ENCODE measurements at places on chromosomes 2 and 18.
A peak's percentile ranks its signal among the peaks of the same experiment; 100 is the strongest.

- DNase-seq = no peak
Measured at GRCh38 chr2:28544405-28544921, 48.6 kb downstream of the PLB1 start.

- DNase-seq = no peak
Measured at GRCh38 chr2:5472673-5473072, 219.5 kb upstream of the SOX11 start.

GRCh38 chr2:70784320-70784719 is 6.1 kb downstream of the FIGLA start:
- peak; percentile 16 for DNase-seq

DNA sequence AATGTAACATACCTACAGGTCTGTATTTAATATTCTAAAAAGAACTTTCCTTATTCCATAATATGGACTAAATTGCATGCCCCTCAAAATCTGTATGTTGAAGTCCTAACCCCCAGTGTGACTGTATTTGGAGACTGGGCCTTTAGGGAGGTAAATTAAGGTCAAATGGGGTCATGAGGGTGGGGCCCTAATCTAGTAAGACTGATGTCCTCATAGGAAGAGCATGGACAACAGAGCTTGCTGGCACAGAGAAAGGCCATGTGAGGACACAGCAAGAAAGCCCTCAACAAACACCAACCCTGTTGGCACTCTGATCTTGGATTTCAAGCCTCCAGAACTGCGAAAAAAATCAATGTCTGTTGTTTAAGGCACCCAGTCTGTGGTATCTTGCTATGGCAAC is 18.6 kb downstream of the SF3B1 start:
- no peak for DNase-seq

GRCh38 chr2:17892770-17893534 is 14.5 kb downstream of the KCNS3 start:
- peak; percentile 25 for DNase-seq

DNA sequence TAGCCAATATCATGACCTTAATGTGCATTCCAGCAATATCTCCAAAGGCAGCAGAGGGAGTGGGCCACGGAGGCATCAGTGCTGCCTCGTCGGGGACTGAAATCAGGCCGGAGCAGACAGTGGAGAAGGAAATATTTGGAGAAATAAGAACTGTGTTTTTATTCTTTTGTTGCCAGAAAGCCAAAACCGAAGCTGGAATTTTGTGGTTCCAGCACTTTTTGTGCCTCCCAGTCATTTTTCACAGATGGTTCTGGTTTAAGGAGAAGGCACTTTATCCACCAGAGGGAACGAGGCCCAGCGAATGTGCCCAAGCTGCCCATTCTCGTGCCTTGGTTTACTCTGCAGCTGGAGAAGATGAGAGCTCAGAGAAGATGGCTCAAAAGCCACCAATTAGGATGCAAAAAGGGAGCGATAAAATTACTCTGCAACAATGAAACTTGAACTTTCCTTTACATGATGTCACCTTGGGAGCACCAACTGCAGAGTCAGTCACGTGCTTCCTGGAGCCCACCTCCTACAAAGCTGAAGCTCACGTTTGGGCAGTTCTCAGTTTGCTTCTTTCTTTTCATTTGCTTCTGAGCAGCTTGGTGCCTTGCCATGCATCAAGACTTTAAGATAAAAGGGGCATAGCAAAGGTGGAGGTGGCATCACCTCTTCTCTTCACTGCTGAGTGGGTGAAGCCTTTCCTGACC is 288.7 kb downstream of the LPIN1 start:
- no peak for DNase-seq

DNA sequence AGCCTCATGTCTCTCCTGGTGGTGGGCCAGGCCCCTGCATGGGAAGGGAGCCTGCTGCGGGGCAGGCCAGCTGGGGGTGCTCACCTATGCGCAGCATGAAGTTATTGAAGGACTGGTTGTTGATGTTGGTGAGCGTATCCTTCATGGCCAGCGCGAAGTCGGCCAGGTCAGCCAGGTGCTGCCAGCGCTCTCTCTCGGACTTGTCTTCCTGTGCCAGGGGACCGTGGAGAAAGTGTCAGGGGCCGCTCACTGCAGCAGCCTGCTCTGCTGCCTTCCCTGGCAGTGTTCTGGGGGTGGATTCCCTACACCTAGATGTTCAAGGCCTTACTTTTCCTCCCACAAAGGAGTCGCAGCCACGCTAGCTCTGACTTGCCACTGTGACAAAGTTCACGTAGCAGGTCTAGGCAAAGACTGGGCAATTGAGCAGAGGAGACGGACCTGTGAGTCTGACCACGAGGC is 28.2 kb downstream of the CENPO start:
- no peak for DNase-seq

DNA sequence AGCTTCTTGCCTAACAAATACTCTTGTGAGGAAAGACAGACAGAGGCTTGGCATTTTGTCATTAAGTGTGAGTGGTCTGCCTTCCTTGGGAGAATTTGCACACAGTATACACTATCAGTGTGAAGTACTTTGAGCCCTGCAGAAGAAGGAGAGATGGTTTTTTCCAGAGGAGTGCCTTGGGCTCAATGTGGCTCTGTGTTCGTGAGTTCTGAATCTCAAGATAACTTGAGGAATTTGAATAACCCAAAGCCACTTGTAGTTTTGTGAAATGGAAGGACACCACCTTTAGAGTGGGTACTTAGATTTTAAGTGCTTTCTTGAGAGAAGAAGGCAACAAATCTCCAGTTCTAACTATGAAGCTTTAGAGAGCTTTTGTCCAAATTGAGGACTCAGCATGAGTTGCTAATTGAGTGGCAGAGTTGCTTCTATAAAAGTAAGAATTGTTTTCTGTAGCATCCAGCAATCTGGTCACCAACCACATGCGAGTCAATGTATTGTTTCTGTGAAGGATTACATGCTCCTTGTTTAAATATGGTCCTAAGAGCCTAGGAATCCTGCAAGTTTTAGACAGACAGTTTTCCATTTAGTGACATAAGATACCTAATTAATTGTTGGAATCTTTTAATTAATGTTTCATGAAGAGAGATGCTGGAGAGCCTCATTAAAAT is 68.3 kb downstream of the BABAM2 start:
- DNase-seq = no peak

- peak; percentile 36 for DNase-seq
Measured at GRCh38 chr18:27860701-27861107, 316.2 kb downstream of the CDH2 start.

DNA sequence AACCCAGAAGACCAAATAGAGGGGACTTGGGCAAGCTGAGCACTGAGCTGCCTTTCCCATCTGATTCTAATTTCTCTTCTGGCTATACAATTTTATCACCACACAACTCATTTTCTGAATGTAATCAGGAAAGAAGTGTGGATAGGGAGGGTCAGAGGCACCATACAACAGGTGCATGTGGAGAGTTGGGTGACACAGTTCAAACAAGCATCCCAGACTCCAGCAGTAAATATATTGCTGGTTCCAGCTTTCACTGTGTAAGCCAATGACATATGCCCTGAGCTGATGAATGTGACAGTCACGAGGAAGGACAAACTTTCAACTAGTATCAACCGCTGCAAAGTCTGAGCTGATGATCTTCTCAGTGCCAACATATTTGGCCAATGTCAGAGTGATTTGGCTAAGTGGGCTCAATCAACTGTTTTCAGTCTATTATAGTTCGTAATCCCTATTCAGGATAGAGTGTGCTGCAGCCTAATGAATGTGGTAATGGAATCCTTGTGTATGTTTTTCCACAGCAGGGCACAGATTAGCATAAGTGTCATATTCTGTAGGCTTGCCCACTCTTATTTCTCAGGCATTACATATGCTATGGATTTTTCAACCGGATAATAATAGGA is 109.9 kb upstream of the MEIS1 start:
- DNase-seq = no peak

DNA sequence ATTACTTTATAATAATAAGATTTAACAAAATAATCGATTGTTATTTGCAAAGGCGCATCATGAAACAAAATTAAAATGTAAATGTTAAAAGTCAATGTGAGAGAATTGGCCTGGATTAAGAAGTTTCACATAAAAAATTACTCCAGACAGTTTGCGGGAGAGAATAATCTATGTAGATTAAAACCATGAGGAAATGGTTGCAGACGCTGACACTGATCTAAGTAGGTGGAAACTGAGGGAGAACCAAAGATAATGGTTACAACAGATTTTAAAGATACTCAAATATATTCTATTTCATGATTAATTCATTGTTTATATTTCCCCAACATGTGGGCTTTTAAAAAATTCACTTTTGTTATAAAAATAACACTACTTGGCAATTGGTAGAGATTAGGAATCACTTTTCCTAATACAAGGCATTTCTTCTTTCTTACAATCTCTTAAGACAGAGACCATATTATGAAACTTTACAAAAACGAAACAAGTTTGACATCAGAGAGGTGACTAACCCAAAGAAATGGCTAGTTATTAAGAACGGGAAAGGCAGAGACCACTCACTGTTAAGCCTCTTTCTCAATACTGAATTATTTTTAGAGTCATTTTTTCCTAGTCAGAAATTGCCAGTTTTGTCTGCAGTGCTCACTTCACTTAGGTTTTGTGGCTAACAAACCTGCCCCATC is 1.6 kb downstream of the KANSL1L start:
- peak; percentile 77 for DNase-seq

DNA sequence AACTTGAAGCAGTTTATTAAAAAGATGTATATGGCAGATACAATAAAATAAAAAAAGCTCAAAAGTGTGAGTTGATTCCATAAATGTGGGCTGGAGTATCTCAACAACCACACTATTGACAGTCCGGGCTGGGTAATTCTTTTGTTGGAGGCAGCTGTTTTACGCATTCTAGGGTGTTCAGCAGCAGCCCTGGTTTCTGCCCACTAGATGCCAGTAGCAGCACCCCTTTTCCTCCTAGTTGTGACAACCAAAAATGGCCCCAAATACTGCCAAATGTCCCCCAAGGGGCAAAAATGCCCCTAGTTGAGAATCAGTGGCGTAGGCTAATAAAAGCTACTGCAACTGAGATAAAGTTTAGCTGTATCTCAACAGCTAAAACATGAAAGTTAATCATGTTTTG is 44.8 kb downstream of the CHMP3 start:
- DNase-seq = peak; percentile 12

GRCh38 chr2:102417946-102418345 is 5.0 kb upstream of the IL18RAP start:
- no peak for DNase-seq
